Renal cortex interstitium (tissue), 15 donors: ENCODE measurements at places on chromosomes 7 and 10.

DNA sequence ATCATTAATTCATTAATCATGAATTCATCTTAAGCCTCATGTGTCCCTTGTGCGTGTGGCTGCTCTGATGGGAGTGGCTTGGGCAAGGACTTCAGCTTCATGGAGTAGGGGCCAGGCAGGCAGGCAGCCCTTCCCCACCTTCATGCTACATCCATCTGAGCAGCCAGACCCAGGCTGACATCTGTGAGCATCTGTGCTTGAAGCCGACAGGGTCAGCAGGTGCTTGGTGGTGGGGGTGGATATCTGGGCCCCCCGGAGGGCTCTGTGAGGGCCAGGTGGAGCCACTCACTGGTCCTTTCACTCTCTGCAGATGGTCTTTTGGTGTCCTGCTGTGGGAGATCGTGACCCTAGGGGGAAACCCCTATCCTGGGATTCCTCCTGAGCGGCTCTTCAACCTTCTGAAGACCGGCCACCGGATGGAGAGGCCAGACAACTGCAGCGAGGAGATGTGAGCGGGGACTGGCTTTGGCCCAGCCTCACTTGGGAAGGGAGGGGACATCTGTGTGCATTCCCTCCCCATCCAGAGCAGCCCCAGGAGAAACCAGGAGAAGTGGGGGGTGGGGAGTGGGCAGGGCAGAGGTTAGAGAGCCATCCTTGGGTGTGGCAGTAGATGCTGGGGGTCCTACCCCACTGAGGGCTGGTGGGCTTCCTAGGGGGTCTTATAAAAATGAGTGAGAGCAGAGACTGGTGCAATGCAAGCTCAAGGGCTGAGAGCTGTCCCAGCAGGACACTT, 14.7 kb upstream of the CSGALNACT2 start:
- no peak for DNase-seq

DNA sequence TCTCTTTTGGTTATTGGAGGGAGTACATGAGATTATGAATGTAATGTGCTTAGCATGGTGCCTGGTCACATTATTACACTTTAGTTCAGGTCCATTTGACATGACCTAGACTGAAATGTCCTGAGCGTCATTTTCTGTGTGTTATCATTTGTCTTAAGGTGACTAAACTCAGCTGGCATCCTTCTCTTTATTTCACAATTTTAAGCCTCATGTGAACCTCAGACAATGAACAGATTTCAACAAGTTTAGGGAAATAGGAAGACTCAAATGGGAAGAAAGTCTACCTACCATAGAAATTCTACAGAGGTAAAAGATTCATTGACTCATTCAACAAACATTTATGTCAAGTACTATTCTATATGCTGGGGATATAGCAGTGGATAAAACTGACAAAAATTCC, 70.2 kb upstream of the EXOC6 start:
- no peak for DNase-seq

DNA sequence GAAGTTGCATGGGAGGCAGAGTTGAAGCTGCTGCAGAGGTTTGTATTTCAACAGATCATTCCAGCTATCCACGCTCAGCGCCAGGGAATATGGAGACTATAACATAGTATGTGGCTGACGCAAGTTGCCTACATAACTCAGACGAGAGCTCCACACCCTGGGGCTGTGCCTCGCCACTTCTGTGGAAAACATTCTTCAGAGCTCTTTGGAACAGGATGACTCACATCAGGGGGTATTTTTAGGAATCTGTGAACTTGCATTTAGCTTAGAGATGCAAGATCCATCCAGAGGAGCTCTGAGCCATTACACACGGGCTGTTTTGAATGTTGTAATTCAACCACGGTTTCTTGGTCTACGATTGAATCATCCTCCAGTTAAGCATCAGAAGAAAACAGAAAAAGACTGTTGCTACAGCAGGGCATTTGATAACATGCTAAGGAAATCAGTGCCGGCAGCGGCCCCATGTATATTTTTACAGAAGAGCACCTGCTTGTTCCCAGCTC, 481.5 kb upstream of the AKR1E2 start:
- DNase-seq = no peak

- DNase-seq = no peak
These were observed 305.2 kb upstream of the PRKCQ start for GRCh38 chr10:6885284-6885683.

GRCh38 chr7:115822380-115822779, 208.2 kb downstream of the TFEC start:
- DNase-seq = no peak

DNA sequence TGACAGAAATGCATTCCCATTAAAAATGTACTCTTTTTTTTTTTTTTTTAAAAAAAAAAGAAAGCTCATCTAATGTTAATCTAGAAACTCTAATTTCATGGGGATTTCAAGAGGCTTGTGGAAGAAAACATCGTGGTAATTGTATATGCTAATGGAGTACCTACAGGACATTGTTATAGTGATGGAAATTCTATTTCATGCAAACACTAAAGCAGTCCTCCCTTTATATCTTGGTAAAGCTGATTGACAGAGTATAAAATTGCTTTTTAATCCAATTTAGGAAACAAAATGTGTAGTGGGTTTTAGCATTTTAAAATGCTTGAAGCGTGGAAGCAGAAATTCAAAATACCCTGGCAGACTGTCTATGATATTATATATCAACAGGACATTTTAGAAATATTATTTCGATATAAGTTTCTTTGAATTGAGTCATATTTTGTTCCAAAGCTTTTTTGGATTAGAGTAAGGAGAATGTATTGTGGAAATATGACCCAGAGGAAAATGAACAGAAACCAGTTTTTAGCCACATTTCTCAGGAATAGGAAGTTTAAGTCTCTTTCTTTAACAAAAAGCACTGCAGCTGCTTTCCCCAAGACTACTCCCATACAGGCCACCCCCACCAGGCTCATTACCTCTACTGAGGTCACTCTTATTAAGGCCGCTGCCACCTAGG, 121.9 kb downstream of the WNT2 start:
- DNase-seq = no peak

GRCh38 chr7:102063690-102064180, 222.9 kb upstream of the SH2B2 start:
- DNase-seq = no peak

- no peak for DNase-seq
These were observed 1288.0 kb upstream of the SORCS1 start for GRCh38 chr10:108452533-108452932.

DNA sequence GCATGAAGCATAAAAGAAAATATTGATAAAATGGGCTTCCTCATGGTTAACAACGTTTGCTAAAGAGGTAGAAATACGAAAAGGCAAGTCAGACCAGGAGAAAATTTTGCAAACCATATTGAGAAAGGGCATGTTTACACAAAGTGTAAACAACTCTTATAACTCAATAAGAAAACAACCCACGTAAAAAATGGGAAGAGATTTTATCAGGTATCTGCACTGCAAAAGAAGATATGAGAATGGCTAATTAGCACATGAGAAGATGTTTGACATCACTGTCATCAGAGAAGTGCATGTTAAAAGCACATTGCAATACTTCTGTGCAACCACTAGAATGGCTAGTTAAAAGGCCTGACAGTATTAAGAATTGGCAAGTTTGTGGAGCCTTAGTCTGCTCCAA, 99.5 kb downstream of the VPS50 start:
- DNase-seq = no peak

GRCh38 chr7:82273886-82274285, 169.7 kb downstream of the CACNA2D1 start:
- DNase-seq = no peak

DNA sequence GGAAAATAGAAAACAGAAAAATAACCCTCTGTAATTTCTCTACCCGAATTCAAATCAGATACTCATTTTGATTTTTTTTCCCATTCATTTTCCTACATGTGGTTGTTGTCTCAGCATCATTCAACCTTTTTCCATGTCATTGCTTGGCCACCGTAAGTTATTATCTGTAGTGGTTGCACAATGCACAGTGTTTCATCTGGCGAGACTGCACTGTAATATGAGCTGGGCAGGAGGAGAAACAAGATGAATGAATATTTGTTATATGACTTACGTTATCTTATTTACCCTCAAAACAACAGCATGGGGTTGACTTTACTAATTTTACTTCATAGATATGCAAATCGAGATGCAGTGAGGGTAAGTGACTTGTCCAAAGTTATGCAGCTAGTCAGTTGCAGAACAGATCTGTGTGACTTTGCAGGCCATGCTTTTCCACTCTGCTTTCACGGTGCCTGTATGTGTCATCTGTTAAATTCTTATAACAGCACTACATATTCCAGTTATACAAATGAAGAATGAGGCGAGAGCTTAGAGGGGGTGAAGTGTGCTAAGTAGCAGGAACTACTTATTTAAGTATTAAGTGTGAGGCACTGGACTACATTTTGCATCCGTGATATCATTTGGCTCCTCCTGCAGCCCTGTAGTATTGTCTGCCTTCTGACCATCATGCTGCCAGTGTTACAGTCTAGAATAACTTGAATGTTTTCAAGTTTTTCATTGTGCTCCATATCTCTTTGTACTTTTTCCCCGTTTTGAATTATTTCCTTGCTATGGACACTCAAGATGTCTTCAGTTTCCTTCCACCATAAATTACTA, 56.7 kb downstream of the ZMYND11 start:
- DNase-seq = no peak

DNA sequence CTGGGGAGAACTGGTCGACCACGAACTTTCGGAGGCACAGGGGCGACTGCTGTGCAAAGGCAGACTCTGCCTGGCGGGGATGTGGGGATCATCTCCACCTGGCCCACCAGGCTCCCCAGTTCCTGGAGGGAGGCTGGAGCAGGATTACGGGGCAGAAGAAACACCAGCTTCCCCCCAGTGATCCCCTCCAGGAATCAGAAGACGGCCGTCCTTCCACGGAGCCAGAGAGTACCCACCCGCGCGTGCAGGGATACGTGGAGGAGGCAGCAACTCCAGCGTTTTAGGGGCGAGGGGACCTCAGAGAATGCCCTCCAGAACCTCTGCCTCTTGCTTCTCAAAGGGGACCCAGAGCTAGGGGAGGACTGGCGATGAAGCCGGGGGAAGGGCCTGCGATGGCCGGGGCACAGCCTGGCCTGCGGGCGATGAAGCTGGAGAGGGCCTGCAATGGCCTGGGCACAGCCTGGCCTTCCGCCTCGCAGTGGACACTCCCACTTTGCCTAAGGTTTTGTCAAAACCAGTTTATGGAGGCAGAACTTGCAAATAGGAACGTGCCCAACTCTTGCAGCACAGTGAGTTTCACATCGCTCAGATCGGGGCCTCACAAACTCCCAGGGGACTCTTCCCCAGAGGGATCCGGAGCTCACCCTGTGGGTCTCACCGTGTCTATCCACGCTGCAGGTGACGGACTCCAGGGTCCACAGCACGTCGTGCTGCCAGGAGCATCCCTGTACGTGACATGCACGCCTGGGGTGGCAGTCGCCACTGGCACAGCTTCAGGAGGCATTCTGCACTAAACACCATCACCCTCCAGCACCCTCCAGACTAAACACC, 77.9 kb upstream of the PDGFA start:
- DNase-seq = no peak

DNA sequence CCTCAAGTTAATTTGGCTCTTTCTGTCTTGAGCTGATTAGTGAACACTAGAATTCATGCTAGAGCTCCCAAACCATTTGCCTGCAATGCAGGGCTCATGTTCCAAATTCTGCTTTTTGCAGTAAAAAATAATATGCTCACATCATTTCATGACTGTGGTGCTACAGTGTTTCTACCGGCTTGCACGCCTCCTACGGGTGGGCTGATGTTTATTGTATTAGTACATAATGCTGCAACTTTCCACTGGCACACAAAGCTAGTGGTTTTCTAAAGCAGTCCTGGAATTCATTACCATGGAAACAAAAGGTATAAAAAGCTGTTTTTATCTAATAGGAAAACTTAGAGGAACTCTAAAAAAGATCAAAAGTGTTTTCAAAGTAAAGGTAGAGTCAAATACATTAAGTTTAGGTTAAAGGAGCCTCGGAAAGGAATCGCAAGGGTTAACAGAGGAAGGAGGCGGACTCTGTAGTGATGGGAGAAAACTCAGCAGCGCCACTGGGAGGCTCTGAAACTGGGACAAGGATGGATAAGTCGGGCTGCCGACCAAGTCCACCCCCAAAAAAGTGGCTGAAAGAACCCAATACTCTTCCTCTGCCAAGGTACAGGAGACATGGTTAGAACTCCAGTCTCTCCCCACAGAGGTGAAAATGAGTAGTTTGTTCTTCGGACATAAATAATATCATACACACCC, 25.9 kb downstream of the GRM8 start:
- no peak for DNase-seq

DNA sequence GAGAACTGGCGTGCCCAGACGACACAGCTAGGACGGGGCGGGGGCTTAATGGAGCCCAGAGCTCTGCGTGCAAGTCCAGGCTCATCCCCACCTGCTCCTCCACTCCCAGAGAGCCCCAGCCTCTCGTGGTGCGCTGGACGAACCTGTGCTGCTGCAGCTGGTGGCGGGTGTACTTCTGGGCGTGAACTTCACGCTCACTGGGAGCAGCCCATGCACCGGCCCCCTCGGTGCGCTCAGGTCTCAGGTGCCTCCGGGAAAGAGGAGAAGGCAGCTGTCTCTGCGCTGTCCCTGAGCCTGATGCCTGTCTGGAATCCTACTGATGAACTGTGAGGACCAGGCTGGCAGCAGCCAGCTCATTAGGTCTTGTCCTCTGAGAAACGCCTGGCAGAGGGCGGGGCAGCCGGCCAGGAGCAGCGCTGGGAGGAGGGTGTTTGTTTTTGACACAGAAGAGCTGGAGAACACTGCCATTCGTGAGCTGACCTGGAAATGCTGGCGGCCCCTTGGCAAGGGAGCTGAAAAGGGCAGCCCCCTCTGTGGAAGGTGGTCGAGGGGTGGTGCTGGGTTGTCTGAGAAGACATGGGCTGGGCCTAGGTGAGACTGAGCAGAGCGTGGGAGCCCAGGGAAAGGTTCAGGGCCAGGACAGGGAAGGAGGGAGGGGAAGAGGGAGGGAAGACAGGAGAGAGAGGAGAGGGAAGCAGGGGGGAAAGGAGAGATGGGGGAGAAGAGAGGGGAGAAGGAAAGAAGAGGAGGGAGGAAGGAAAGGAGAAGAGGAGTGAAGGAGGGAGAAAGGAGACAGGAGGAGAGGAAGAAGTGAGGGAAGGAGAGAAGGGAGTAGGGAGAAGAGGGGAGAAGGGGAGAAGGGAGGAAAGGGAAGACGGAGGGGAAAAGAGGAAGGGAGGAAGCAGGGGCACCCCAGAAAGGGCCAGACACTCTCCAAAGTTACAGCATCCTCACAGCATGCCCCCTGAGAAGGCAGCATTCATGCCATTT, 53.5 kb upstream of the TNS3 start:
- no peak for DNase-seq

- DNase-seq = no peak
These were observed 38.3 kb downstream of the CAMK1D start for GRCh38 chr10:12387561-12388210.

GRCh38 chr7:77822269-77822668, 23.7 kb downstream of the PHTF2 start:
- DNase-seq = no peak

DNA sequence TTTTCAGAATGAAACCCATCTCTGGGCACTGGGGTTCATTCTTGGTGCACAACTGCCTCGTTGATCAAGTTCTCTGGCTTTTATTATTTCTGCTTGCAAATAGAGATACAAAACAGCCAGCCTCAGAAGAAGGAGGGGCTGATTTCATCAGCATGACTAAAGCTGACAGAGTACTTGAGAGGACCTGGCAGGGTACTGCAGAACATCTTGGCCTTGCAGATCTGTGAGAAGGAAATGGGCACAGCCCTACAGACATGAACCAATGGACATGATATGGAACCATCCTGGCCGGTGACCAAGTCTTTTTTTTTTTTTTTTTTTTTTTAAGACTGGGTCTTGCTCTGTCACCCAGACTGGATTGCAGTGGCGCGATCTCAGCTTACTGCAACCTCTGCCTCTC, 240.6 kb downstream of the VTI1A start:
- DNase-seq = no peak
